ENCODE measurements at places on chromosomes 12 and 14.

DNA sequence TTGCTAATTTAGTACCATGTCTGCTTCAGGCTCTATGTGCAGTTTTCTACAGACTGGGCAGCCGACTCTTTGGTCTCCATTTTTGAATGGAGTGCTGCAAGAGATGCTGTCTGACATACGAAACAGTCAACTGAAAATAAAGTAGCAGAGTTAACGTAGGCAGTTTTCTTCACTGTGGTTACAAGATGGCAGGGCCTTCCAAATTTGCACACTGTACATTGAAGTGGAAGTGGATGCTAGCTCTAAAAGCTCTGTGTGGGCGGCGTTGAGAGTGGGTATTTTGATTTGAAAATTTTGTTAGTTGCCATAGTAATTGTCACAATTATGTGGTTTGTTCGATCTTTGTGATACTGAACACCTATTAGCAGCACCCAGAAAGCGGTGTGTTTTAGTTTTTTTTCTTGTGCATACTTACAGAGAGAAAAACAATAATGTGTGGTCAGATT is 154.9 kb upstream of the ATP2B1 start:
- peak; percentile 53 for DNase-seq

GRCh38 chr14:61965030-61965745 is 203.0 kb downstream of the SNAPC1 start:
- DNase-seq = no peak

DNA sequence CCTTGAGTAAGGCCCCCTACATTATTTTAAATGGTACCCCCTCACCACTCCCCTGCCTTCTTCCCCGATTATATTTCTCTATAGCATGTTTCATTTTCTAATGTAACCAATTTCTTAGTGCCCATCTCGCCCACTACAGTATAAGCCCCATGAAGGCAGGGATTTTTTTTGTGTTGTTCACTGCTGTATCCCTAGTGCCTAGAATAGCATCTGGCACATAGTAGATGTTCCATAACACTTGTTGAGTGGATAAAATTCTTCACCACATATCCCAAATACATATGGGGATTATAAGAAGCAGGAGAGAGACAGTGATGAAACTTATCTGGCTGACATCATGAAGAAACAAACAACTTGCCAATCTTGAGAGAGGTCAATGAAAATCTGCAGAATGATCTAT is 11.5 kb downstream of the FBXO21 start:
- DNase-seq = no peak

DNA sequence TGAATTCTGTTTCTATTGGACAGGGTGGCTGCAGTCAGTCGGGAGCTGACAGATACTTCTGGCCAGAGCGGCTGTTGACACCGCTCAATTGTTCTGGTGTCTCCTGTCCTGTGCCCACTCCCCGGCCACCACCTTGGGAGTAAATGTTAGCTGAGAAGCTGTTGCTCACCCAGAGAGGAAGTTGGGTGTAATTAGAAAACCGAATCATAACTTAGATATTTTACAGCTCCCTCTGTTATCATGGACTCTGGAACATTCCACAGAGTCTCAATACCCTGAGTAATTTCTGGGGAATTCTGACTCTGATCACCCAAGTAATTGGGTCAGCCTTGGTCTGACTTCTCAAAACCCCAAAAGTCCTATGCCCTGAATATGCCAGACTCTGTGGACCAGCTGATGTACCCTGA is 58.3 kb upstream of the RFLNA start:
- DNase-seq = no peak

- no peak for DNase-seq
Measured at GRCh38 chr14:32345311-32345791, 16.3 kb downstream of the AKAP6 start.
